ENCODE measurements at places on chromosomes 4 and X.
A peak's percentile ranks its signal among the peaks of the same experiment; 100 is the strongest.

DNA sequence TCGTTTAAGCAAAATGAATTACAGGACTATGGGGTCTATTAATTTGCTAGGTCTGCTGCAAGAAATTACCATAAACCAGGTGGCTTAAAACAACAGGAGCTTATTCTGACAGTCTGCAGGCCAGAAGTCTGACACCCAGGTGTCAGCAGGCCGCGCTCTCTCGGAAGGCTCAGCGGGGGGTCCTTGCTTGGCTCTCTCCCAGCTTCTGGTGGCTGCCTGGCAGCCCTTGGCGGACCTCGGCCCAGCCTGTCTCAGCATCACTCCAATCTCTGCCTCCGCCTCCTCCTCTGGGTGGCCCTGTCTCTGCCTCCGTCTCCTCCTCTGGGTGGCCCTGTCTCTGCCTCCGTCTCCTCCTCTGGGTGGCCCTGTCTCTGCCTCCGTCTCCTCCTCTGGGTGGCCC, 580.5 kb upstream of the FAT1 start:
- peak; percentile 27 for DNase-seq

GRCh38 chr4:123649645-123650391, 253.2 kb downstream of the SPRY1 start:
- DNase-seq = peak; percentile 80

DNA sequence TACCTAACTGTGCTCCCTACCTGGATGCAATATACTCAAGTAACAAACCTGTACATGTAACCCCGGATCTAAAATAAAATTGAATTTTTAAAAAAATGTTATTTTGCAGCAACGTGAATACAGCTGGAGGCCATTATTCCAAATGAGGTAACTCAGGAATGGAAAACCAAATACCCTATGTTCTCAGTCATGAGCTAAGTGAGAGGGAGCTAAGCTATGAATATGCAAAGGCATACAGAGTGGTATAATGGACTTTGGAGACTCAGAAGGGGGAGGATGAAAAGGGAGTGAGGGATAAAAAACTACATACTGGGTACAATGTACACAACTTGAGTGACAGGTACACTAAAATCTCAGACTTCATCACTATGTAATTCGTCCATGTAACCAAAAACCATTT, 78.6 kb downstream of the CENPC start:
- no peak for DNase-seq

- no peak for DNase-seq
Observed at GRCh38 chr4:98502624-98503023, 155.8 kb downstream of the TSPAN5 start.
